MCF 10A (cell line): ENCODE measurements at places on chromosomes 2 and 18. TPM values are rescaled to one million over a fixed set of nuclear protein-coding genes. Genes with fewer than 3 reads are reported as not detected.

GRCh38 chr2:216139884-216140283 lies 30.7 kb downstream of the XRCC5 start:
- DNase-seq: peak; percentile 19

DNA sequence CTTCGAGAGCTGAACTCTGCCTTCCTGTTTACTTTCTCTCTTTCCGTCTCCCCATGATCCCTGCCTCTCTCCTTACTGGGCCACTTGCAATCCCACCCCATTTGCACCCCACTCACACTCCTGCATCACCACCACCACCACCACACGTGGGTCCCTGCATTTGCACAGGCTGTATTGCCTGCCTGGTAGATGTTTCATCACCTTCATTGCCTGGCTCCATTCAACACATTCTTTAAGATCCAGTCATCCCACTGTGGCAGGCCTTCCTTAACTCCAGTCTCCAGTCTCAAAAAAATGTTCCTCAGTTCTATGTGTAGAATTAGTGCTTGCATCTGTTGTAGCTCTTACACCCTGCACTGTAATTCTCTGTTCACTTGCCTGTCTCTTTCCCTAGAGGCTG lies 13.9 kb downstream of the NOSTRIN start:
- peak; percentile 47 for DNase-seq

DNA sequence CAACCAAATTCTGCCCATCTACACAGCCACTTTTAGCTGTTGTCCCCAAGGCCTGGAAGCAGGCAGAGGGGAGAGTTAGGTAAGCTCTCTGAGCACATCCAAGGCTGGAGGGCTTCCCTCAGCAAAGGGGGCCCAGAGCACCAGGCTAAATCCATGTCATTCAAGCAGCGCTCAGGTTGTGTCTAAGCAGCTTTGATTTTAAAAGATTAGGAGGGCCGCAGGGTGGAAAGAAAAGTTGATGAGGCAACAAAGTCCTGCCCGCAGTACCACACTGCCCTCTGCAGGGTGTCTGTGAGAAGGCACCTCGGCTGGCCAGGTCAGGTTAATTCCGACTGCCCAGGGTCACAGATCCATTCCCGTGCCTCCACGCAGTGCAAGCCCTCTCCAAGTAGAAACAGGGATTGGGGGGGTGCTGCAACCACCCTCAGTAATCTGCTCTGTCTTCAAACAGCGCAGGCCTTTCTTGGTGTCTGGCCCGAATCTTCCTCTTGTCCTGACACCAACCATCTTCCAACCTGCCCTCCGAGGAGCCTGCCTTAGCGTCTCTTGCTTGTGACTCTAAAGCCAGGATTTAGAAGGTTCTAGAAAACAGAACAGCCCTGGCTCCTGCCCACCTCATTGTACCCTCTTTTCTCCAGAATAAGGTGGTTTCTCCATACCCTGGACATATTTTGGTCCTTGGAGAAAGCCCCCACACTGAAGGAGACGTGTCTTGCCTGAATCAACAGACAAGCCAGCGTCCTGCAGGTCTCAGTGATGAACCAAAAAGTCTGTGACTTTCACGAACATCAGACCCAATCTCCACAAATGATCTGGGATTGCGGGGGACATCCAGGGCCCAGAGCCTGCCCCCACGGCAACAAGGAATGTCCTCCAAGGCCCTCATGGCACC lies 289.2 kb downstream of the TNS1 start:
- peak; percentile 71 for DNase-seq

OTX1 gene
- 1.4 and 2.2 TPM in 2 replicates for total RNA-seq

DNA sequence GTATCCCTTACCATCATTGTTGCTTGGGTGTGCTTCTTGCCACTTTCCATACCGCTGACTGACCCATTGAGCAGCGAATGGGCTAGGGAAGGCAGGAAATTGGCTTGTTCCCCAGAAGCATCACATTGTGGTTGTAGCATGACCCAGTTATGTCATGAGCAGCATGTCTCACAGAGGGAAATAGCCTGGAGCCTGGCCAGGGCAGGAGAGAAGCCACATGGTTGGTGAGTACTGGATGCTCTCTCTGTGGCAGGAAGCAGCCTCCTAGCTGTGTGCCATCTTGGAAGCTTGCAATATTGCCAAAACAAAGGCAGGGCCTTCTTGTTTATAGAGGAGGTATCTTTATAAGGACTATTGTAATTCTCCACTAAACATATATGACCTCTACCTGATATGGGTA lies 482.6 kb downstream of the PIK3C3 start:
- DNase-seq: peak; percentile 36

FARP2 gene
- 31.7 and 32.6 TPM in 2 replicates for total RNA-seq

- DNase-seq: no peak
Observed at GRCh38 chr2:9213477-9214051, 7.0 kb downstream of the ASAP2 start.

DNA sequence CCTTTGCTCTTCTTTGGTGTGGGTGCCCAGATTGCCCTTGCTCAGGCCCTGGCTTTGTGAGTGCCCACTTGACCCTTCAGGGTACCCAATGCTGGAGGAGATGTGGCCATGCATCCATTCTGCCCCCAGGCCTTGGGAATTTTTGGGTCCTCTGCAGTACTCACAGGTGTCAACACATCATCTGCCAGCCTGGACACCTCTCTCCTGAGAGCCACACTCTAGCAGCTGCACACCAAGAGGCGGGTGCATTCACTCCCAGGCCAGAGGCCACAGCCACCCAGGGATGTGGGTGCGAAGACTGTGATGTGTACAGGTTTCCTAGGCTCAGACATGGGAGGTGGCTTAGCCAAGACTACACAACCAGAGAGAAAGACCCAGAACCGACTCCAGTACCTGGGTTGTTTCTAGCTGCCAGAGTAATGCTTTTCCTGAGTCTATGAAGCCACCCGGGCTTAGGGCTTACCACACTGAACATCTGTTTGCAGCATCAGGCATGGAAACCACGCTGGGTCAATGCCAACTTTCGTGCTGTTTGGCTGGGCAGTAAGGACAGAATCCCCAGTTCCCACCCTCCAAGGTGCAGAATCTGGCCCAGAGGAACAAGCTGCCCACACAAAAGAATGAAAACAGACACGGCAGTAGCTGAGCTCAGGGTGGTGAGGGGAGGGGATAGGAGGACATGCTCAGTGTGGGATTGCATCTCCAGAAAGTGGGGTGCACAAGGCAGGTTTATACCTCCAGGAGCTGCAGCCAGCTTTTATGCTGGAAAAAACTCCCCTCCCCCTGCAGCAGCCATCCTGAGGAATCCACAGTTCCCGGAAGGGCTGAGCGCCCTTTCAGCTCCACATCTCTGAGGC lies 40.1 kb downstream of the KCNF1 start:
- DNase-seq: no peak

GRCh38 chr18:48022531-48023329 lies 92.3 kb upstream of the SMAD2 start:
- peak; percentile 83 for DNase-seq

GRCh38 chr2:19711470-19712372 lies 190.1 kb downstream of the TTC32 start:
- peak; percentile 86 for DNase-seq

GKN1 gene
- not detected in 2 replicates for total RNA-seq

NEU2 gene
- total RNA-seq: not detected in 2 replicates

GRCh38 chr2:207289295-207290018 lies 123.7 kb upstream of the KLF7 start:
- peak; percentile 2 for DNase-seq

DNA sequence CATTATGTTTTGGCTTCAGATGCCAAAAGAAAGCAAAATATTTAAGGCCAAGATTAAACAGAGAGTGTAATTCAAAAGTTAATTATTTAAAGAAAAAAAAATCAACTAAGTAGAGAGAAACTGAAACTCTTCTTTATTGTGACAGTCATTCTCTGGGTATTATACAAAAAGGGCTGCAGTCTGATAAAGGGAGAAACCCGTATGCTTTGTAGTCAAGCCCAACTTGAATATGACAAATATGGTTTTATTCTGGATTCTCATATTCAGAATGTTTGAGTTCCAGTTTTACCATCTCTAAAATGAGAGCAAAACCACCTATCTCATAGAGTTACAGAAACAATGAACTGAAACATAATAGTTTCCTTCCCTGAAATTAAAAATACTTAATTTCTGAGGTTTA lies 8.2 kb downstream of the CDH2 start:
- no peak for DNase-seq

NPPC gene
- total RNA-seq: not detected in 2 replicates

DNA sequence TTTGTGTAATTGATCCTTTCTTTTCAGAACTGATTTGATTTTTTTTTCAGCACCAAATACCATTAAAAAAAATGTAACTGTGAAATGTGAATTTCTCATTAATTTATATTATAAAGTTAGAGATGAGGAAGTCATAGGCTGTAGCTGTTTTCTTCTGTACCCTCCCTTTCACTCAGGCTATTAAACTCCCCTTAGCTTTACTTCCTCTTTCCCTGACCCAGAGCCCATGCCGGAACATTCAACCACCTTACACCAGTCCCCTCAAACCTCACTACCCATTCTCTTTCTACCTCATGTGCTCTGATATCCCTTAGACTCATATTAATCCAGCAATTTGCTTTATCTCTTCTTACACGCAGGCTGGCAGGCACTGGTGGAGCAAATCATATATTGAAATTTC lies 12.4 kb downstream of the GALNT5 start:
- DNase-seq: no peak

TACR1 gene
- total RNA-seq: not detected in 2 replicates

- no peak for DNase-seq
Observed at GRCh38 chr18:13485182-13485581, 241.2 kb downstream of the FAM210A start.

DNA sequence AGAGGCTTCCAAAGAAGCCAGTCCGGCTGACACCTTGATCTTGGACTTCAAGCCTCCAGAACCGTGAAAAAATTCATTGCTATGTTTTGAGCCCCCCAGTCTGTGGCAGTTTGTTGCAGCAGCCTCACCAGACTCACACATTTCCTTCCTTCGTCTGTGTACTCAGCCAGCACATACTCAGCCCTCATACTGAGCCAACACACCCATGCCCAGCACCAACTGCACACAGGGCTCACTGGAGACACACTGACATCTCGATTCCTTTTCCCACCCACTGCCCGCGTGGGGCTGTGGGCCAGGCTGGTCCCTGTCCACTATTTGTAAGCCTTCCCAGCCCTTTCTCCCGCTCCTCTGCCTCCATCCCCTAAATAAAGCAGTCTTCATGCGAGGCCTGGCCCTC lies 24.1 kb upstream of the NMUR1 start:
- no peak for DNase-seq

DNA sequence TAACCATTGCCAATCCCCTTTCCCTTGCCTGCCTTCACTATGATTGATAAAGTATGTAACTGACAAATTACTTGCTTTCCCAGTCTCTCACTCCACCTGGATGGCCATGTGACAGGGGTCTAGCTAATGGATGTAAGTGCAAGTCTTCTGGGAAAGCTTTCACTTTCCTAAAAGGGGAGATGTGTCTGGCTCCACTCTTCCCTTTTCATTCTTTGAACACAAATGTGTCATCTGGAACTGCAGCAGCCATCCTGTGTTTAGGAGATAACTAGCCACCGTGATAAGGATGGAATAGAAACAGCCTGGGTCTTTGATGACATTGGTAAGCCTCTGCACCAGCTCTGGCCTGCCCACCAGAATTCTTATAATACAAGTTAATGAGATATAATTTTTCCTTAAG lies 38.2 kb downstream of the SNRPD1 start:
- DNase-seq: no peak

CTAGE1 gene
- total RNA-seq: not detected in 2 replicates

DNA sequence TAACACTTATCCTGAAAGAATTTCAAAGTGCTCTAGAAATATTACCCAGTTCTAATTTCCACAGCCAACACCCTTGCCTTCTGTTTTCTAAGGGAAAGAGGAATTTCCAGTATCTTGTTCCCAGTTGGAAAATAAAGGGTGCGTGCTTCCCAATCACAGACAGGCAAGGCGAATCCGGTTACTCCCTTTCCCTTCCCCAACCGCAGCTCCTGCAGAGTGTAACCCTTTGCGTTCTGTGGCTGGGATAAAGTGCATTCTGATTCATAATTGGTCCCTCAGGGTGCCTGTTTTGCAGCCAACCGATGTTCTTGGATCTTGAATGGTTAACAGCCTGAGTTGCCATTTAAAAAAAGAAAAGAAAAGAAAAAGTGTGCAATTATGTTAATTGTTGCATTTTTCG lies 40.6 kb upstream of the PGAP1 start:
- DNase-seq: no peak

OBSL1 gene
- total RNA-seq: 29.0 and 29.8 TPM in 2 replicates

LCT gene
- total RNA-seq: not detected in 2 replicates

PCARE gene
- total RNA-seq: not detected in 2 replicates

ANKRD36 gene
- 20.6 and 29.8 TPM in 2 replicates for total RNA-seq

TRIM43 gene
- total RNA-seq: not detected in 2 replicates

DNA sequence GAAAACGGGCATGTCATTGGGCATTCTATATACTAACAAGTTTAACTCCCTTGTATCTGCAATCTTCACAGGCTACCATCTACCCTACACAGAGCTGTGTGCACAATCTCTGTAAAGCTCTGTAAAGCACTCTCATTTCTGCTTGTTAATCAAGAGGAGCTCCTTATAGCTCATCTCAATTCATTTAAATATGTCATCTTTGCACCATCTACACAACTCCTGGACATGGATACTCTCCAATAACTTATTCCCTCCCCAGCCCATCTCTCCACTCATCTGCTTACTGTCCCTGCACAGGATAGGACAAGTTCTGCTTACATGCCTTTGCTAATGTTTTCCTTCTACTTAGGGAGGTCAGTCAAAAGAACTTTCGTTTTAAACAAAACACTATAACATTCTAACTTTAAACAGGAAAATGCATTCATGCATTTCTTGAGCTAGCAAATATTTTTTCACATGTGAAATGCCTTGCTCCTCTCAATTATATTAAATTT lies 61.4 kb downstream of the DPP4 start:
- no peak for DNase-seq

- DNase-seq: no peak
Observed at GRCh38 chr2:140023291-140023690, 1243.1 kb upstream of the NXPH2 start.

DNA sequence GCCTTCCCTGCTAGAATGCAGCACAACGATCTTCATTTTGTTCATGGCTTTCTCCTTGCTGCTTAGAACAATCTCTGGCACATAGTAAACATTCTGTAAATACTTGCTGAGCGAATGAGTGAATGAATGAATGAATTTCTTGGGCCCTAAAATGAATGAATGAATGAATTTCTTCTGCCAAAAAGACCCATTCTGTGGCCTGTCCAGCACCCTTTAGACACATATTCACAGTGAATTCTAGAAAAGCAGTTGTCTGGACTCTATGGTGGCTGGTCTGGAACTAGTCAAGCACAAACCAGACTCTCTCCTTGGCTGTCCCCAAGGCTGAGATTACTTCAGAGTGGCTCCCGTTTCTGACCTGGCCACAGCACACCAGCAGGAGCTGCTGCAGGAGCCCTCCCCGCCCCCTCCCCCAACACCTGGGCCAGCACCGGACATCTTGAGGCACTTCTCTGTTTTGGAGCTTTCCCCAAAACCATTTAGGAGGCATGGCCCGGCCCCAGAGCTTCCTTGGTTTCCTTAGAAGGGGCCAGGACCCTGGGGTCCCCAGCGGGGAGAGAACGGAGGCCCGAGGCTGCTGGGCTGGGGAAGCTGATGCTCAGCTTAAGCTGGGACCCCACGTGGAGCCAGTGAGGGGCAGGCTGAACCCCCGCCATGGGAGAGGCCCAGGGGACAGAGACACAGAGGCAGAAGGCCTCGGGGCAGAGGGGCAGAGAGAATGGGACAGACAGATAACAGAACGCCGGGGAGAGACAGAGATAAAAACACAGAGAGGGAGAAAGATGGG lies 159.0 kb downstream of the ZFP36L2 start:
- no peak for DNase-seq

SP9 gene
- not detected in 2 replicates for total RNA-seq

- DNase-seq: no peak
Observed at GRCh38 chr2:34991508-34992274, 1363.9 kb upstream of the CRIM1 start.

- no peak for DNase-seq
Observed at GRCh38 chr2:11799826-11800225, 53.4 kb downstream of the LPIN1 start.

REG1B gene
- total RNA-seq: not detected in 2 replicates

GRCh38 chr18:46652372-46652771 lies 4.6 kb downstream of the LOXHD1 start:
- DNase-seq: no peak
